ENCODE measurements at places on chromosomes 16 and 17. TPM values are rescaled to one million over a fixed set of nuclear protein-coding genes. Genes with fewer than 3 reads are reported as not detected.

The RNU2-1 gene
- total RNA-seq: not detected

The TOX3 gene
- total RNA-seq: not detected

The CTRL gene
- 2.0 TPM for total RNA-seq

The GRAP gene
- 7.5 TPM for total RNA-seq

The MT3 gene
- 92.4 TPM for total RNA-seq

The P4HB gene
- 385 TPM for total RNA-seq

The SLC5A10 gene
- not detected for total RNA-seq

The ASPA gene
- total RNA-seq: 19.2 TPM

The AATK gene
- total RNA-seq: 373 TPM

DNA sequence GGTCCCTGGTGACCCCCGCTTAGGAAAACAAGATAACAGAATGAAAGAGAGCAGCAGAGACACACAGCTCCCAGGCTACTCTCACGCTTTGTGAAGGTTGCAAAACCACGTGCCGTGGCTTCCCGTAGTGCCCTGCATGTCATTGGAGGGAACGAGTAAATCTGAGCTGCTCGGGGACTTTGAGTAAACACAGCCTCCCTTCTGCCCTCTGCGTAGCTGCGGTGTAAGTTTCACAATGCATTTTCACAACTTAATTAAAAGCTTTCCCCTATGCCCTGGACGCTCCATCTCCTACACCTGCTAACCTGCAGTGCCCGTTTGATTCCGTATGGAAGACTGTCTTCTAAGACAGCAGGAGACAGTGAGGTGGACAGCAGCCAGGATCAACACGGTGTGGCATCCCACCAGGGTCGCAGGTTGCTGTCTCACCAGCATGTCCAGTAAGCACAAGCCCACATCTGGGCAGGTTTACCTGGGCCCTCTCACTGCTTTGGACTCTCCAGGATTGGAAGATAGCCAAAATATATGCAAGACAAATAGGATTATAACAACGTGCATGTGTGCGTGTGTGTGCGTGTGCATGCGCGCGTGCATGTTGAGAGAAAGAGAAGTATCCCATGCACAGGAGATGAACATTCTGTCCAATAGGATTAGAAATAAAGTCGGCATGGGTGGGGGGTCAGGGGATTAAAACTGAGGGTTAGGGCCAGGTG is 116.4 kb upstream of the RCVRN start:
- peak; percentile 47 for DNase-seq
- peaks cover 90% of the 10 kb centered on the region for H3K4me1 ChIP-seq
- H3K27ac ChIP-seq: peak overlapping the region; percentile 51
- H3K36me3 ChIP-seq: peaks cover 8% of the 10 kb centered on the region
- H3K27me3 ChIP-seq: no peaks in the 10 kb centered on the region

DNA sequence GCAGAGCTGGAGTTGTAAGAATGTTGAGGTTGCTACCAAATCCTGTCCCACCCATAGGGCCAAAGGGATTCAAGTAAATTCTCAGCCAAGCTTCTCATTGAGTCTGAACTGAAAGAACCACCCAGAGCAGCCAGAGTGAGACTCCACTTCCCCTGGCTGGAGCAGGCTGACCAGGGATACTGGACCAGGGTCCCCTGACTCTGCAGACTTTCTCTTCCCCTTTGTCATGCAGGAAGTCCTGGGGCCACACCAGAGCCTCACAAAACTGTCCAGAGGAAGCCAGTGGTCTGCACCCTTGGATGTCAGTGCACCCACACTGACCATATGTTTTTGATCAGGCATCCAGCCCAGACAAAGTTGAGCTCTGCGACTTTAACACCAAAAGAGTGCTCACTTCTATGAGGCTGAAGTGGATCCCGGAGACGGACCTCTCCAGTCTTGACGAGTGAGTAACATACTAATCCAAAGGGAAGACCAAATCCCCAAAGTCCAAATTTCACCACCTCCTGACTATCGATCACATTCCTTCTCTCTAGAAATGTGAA is 4.1 kb downstream of the NXN start:
- H3K36me3 ChIP-seq: no peaks in the 10 kb centered on the region
- H3K4me3 ChIP-seq: no peak overlapping the region
- H3K27ac ChIP-seq: no peak overlapping the region
- DNase-seq: no peak

- peaks cover 8% of the 10 kb centered on the region for H3K27me3 ChIP-seq
- DNase-seq: peak; percentile 51
- peak overlapping the region; percentile 48 for H3K27ac ChIP-seq
- no peak overlapping the region for H3K4me3 ChIP-seq
- no peaks in the 10 kb centered on the region for H3K36me3 ChIP-seq
- H3K4me1 ChIP-seq: peaks cover 12% of the 10 kb centered on the region
These were observed 68.5 kb upstream of the DNAH17 start for GRCh38 chr17:78645421-78646295.

GRCh38 chr16:79121906-79122305 is 478.6 kb downstream of the MAF start:
- no peaks in the 10 kb centered on the region for H3K27me3 ChIP-seq
- H3K27ac ChIP-seq: no peak overlapping the region
- no peak for DNase-seq
- H3K4me3 ChIP-seq: no peak overlapping the region
- no peaks in the 10 kb centered on the region for H3K36me3 ChIP-seq

GRCh38 chr17:79878329-79878947 is 39.2 kb upstream of the CBX4 start:
- H3K27ac ChIP-seq: no peak overlapping the region
- peaks cover 21% of the 10 kb centered on the region for H3K27me3 ChIP-seq
- no peak overlapping the region for H3K4me3 ChIP-seq

Data from tibial nerve (tissue), 4 donors.